ENCODE measurements at places on chromosomes 1 and 21.

- peak; percentile 84 for DNase-seq
Measured at GRCh38 chr1:112721966-112722524, 6.9 kb upstream of the PPM1J start.

- no peak for DNase-seq
Measured at GRCh38 chr1:170240409-170240808, 94.7 kb downstream of the NTMT2 start.

GRCh38 chr1:31155216-31155806 is 84.4 kb downstream of the NKAIN1 start:
- DNase-seq, result peak; percentile 72

GRCh38 chr1:154873321-154873950 is 3.4 kb upstream of the KCNN3 start:
- no peak for DNase-seq

DNA sequence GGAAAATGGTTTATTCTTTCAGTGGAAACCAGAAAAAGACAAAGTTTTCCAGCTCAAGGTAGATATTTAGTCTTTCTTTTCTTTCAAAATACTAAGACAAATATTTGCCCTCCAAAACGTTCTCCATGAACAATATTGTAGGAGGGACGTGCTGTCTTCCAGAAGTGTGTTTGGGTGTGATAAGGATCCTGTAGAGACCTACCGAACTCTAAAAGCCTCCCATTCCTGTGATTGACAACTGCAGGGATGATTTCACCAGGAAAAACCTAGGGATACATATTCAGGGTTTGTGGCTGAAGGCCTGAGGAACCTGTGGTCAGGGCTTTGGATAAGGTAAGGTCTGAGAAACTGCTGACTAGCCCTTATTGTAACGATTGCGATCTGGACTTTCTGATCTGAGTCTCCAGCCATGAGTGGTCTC is 167.1 kb downstream of the ZNF648 start:
- no peak for DNase-seq

DNA sequence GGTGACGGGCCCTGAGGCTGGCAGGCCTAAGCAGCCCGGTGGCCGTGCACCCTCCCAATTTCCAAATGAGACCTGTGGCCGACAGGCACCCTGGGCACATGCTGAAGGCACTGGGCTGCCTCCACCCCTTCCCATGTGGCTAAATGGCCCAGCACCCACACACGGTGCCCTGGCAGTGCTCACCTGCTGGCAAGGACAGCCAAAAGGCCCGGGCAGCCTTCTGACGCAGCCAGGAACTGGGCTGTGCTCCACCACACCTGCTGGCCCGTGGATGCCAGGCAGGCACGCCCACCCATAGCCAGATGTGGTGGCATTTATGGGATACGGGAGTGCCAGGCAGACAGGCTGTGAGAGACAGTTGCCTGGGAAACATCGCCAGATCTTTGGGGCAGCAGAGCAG is 4.0 kb upstream of the FAAP20 start:
- DNase-seq, result peak; percentile 47

DNA sequence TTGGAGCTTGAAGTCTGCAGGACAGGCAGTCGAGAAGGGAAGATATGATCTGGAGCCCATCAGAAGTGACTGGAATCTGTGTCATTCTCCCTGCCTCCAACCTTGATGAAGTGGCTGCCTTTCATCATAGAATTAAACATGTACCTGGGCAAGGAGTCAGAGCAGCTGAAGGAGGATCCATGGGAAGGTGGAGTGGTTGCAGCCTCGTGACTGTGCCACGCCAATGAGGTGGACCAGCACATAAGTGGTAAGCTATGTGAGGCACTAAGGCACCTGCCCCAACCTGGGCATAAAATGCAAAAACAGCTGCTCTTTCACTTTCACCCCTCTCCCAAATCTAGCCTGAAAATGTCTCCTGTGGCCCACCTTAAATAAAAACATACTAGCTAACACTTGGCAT is 7.3 kb downstream of the SLC22A15 start:
- DNase-seq, result no peak

DNA sequence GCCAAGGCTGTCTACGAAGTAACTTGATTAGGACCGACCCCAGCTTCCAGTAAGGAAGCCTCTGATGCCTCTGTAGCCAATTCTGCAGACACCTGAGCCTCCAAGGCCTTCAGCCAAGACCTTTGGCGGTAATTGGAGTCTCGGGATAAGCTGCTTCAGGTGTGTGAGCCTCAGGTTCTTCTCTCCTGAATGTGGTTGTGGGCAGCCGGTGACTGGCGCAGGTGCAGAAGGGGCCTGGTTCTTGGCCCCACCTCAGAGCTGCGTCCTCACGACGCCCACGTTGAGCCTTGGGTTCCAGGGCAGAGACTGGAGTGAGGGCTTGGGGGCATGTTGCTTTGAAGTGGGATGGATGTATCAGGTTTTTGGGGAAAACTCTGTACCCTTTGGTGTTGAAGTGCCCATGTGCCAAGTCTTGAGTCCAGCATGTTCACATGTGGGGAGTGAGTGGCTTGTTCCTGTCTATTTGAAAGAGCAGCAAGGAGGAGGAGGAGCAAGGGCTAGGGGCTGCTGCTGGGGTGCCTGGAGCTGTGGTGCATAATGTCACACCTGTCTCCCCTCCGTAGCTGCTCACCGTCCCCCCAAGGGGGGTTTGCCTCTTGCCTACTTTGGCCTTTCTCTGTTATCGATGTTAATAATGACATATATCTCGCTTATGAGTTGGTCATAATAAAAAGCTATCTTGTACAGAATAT is 1.4 kb downstream of the PSEN2 start:
- no peak for DNase-seq

DNA sequence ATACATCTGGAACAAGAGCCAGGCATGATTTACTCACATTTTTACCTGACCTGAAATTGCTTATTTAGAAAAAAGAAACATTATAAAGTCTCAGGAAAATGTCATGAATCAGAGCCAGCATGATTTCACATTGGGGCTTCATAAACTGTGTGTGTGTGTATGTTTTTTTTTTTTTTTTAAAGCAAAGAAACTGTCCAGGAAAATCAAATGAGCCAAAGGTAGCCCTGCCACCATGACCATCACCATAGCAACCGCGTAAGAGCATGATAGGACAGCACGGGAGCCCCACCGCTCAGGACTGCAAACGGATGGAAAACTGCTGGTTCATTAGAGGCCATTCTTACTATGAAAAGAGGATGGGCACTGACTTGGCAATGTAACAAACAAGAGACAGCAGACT is 139.2 kb downstream of the NTMT2 start:
- DNase-seq, result no peak

- no peak for DNase-seq
Measured at GRCh38 chr1:110633646-110634030, 27.5 kb upstream of the KCNA2 start.

- peak; percentile 24 for DNase-seq
Measured at GRCh38 chr21:41952568-41953248, 1.1 kb downstream of the C2CD2 start.

GRCh38 chr1:92774407-92774806 is 10.5 kb downstream of the EVI5 start:
- DNase-seq, result no peak

- DNase-seq, result no peak
Measured at GRCh38 chr1:34655206-34655874, 99.5 kb upstream of the GJB5 start.

- peak; percentile 42 for DNase-seq
Measured at GRCh38 chr1:8525216-8525557, 207.3 kb downstream of the SLC45A1 start.

DNA sequence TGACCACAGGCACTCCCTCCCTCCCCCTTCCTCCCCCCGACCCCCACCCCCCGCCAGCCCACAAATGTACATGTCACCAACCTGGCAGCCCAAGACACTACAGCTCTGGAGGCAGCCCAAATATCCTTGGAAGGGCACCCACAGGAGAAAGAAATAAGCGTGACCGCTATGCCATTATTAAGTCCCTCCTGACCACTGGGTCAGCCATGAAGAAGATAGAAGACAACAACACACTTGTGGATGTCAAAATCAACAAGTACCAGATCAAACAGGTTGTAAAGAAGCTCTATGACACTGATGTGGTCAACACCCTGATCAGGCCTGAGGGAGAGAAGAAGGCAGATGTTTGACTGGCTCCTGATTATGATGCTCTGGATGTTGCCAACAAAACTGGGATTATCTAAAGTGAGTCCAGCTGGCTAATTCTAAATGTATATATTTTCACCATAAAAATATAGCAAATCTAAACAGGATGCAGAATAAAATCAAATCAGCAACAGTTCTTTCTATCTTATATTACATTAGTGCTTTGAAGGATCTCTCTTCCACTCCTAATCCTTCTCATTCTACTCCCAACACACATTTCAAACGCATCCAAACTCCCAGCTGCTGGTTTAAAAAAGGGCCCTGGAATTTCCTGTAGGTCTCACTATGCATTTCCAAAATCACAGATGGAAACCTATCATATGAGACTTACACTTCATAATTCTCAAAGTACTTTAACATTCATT is 77.4 kb upstream of the SLFNL1 start:
- DNase-seq, result peak; percentile 12

- DNase-seq, result no peak
Measured at GRCh38 chr21:17949421-17949820, 130.3 kb upstream of the C21orf91 start.

DNA sequence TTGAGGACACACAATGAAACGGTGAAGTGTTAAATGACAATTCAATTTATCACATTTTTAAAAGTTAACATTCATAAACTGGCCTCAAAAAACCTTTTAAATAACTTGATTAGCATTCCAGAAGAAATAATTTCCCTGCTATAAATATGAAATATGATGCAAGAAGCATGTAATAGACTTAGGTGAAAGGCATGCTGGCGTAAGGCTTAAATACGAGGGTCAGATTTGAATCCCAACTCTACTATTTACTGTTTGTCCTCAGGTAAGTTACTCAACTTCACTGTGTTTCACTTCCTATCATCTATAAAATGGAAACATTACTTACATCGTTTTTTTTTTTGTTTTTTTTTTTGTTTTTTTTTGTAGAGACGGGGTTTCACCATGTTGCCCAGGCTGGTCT is 40.8 kb downstream of the EPRS1 start:
- DNase-seq, result no peak

- DNase-seq, result no peak
Measured at GRCh38 chr21:27693376-27693775, 726.5 kb upstream of the ADAMTS5 start.

DNA sequence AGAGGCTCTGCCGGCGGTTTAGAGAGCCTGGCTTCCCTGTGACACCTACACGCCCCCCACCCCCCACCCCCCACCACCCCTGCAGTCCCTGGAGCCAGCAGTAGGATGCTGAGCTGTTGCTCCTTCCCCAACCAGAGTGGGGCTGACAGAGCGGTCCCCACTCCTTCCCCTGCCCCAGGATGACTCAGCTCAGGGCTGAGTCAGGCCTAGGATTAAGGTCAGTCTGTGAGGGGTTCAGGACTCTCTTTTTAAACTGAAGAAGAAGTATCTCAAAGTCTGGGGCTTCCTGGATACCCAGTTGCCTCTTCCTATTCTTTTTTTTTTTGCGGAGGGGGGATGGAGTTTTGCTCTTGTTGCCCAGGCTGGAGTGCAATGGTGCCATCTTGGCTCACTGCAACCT is 19.1 kb downstream of the DMBX1 start:
- DNase-seq, result no peak

- DNase-seq, result no peak
Measured at GRCh38 chr1:206658981-206659273, 23.6 kb downstream of the DYRK3 start.

DNA sequence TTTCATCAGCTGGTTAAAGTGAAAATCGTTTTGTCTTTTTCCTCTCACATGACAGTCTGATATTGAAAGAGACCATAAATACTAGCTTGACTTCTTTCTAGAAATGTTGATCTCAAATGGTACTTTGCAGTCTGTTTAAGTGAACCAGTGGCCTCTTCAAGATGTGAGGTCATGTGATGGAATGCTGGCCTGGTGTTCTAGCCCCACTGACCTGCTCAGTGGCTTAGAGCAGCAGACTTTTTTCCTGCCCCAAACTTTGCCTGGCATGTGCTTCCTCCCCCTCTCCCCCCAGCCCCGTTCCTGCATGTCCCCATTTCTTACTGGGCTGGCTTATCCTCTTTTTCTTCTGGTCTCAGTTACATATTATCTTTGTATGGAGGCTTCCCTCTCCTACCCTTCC is 34.3 kb downstream of the ZYG11A start:
- DNase-seq, result peak; percentile 69

GRCh38 chr1:99516141-99516540 is 129.8 kb upstream of the PALMD start:
- DNase-seq, result no peak

DNA sequence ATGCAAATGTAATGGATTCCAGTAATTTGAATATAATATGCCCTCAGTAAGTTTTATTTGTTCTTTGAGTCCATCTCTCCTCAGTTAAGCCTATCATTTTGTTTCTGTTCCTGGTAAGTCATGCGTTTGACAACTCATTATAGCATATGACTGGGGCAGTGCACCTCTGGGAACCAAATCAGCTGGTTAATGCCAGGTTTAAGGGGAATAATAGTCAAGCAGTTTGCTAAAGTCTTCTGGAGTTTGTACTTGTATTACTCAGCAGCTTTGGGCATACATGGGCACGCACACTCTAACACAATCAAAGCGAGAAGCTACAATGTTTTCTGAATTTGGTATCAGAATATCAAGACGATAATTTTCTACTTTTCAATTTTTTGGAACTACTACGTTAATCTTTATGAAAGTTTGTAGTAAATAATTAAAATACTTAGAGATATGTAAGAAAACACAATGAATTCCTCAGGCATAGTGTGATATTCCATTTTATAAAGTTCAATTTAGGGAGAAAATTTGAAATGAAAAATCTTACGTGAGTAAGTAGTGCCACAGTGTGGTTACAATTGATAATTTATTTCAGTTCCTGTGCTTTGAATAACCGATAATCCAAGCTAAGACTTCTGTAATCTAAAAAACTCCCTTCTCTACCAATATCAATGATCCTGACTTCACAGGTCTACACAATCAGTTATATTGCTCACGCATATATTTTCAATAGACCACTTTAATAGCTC is 43.8 kb upstream of the KCTD3 start:
- no peak for DNase-seq

GRCh38 chr21:29481641-29482040 is 182.9 kb downstream of the BACH1 start:
- no peak for DNase-seq

- no peak for DNase-seq
Measured at GRCh38 chr1:158666037-158666436, 20.5 kb downstream of the SPTA1 start.

DNA sequence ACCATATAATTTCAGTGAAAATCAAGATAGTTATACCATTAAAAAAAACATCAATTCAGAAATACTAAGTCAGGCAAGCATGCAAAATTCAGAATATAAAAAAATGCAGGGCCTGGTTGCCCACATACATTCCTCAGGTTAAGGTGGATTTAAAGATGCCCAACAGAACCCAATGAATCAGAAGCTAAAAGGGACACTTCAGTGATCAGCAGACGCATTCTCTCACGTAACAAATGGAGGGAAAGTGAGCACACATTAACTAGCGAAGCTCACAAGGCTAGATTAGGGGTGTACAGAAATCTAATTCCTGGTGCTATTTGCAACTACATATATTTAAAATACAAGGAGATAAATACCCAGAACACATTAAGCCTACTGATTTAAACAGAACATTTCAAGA is 17.5 kb downstream of the TOMM20 start:
- DNase-seq, result no peak

GRCh38 chr21:37821786-37822450 is 94.3 kb downstream of the KCNJ6 start:
- no peak for DNase-seq

Measured in thyroid gland (tissue), 4 donors.